ENCODE measurements at places on chromosomes 2 and 18.

DNA sequence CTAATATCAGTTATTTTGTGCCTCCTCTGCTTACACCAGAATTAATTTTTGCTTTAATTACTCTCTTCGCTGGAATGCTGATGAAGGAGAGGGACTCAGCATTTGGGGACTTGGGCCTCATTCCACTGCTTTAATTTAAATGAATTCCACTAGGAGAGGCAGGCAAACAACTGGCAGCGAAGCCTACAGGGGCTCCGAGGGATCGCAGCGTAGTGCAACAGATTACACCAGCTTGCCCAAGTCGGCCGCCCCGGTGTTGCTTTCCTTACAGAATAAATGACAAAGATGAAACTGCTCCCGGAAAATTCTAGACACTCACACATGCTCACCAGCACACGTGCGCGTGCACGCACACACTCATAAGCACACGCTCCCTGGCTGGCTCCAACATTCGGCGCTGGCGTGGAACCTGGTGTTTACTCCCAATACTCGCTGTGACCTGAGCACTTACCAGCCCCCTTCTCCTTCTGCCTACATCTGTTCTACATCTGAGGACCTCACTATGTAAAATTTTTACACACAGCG is 175.4 kb downstream of the ZNF521 start:
- no peak for DNase-seq

GRCh38 chr2:144774809-144775208 is 254.9 kb upstream of the ZEB2 start:
- DNase-seq = no peak

- no peak for DNase-seq
Observed at GRCh38 chr2:169184074-169184473, 114.7 kb downstream of the DHRS9 start.

DNA sequence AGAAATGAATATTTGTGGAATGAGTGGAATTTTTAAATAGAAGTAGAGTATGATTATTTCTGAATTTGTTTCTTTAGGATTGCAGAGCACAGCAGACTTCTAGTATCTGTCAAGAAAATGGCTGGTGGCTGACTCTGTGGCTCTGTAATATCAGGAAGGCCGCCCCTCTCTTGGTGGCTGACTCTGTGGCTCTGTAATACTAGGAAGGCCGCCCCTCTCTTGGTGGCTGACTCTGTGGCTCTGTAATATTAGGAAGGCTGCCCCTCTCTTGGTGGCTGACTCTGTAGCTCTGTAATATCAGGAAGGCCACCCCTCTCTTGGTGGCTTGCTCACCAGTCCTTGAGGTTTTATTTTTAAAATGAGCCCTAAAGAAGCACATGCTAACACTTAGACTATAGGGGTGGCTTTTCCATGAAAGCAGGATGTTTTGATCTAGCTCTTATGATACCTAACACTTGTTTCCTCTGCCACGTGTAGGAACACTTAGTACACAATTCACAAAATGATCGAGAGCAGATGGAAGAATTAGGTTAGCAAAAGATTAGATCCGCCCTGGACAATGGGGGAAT is 85.1 kb upstream of the TTC39C start:
- no peak for DNase-seq

DNA sequence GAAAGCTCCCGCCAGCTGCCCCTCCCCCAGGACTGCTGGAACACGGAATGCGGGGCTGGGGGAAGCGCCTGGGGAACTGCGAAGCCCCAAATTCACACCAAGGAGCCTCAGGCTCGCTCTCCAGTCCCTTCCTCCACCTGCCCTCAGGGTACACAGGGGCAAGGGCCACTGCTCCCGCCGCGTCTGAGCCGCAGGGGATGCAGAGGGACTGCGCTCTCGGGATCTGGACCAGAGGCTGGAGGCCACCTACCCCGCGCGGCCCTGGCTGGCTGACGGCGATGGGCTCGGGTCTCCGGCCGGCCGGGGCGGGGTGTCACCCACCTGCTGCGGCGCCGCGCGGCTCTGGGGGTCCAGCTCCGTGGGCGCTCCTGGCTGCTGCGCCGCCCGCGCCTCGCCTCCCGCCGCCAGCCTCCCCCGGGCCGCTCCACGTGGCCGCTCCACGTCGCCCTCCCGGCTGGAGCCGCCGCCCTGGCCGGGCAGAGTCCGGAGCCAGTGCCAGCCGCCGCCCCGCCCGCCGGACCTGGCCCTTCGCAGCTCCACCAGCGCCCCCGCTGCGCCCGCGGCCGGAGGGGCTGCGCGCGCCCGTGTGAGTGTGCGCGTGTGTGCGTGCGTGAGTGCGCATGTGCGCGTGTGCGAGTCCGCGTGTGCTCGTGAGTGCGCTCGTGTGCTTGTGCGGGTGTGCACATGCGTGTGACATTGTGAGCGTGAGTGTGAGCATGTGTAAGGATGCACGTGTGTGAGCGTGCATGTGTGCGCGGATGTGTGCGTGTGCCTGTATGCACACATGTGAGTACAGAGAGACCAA is at the start of gene CGREF1:
Gene CGREF1, minus strand, starts transcription at position 604 of the 805 bp plus-strand sequence. CDS start 14,762 bp downstream, outside the sequence.
- DNase-seq = no peak

- no peak for DNase-seq
Observed at GRCh38 chr2:194345347-194345746, 1311.7 kb upstream of the SLC39A10 start.

DNA sequence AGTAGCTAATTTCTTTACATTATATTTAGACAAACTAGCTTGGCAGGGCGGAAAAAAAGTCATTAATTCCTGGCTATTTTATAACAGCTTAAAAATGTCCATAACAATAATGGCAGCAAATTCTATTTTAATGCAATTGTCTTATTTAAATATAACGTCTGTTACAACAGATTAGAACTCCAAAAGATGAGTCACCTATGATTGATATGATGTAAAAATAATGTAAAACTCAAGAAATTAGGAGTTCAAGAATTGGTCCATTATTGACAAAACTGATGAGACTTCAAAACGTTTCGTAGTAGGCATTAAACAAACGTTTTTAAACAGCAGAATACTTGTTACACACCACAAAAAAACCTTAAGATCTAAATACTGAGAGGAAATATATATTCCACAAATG is 2.7 kb downstream of the XPO1 start:
- DNase-seq = no peak

DNA sequence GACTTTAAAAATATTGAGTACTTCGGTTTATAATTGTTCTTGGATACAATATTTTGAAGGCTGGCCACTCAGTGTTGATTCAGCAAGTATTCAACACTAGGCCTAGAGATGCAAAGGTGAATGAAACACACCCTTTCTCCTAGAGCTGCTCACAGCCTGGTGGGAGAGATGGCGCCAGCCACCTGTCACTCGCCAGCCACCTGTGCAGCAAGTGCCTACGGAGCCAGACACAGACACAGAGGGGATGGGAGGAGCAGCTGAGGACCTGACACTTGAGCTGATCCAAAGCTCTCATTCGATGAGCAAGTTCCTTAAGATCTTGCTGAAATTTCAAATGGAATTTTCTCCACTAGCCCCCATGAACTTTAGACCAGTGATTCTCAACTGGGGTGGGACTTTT is 151.1 kb upstream of the RIOK3 start:
- DNase-seq = no peak

- DNase-seq = no peak
Observed at GRCh38 chr2:211802666-211803065, 735.9 kb downstream of the ERBB4 start.

GRCh38 chr2:2000724-2001061 is 256.4 kb upstream of the PXDN start:
- DNase-seq = no peak

DNA sequence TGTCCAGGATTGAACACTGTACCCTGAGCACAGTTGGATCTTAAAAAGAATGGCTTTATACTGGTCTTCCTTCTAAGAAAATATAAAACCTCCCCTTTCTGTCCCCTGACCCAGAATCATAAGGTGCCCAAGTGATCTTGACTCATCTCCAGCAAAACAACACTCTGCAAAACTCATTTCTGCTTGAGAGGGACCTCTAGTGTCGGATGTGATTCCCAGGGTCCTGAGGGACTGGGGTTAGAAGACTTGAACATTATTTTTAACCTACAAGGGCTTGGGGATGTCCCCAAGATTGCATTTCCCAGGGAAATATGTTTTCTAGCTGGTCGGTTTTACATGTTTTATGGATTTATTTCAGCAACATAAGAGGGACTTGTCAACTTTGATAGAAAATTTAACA is 1318.5 kb upstream of the CELF4 start:
- no peak for DNase-seq

DNA sequence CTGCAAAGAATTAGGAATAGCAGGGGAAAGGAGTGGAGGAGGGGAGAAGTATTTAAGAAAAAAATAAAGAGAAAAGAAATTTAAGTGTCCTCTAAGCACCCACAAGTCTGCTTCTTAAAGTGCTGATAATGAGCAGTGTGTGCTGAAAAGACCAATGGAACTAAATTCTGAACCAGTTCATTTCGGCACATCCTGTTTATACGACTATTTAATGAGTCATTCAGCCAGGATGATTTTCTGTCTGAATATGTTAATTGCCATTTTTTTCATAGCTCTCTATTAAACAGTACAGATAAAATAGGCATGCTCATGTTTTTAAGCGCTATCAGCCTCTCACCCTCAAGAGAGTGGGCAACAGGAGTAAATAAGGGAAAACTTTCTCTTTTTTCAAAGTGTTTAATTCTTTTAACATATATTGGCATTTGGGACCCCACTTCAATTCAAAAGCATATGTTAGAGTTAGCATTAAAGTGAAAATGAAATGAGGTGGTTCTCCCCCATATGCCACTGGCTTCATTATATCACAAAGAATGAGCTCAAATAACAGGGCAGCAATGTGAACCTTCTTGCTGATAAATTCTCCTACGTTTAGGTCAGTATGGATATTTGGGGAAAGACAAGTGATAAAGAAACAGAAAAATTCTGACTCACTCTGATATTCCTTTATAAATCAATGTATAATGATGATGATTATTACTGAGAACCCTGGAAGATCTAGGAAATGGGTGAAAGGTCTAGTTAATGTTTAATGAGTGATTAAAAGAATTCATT is 87.5 kb downstream of the TCF4 start:
- DNase-seq = no peak

Measured in effector memory CD8-positive, alpha-beta T cell (primary cell).